ENCODE measurements at places on chromosomes 1 and 21. TPM values are rescaled to one million over a fixed set of nuclear protein-coding genes. Genes with fewer than 3 reads are reported as not detected.

DNA sequence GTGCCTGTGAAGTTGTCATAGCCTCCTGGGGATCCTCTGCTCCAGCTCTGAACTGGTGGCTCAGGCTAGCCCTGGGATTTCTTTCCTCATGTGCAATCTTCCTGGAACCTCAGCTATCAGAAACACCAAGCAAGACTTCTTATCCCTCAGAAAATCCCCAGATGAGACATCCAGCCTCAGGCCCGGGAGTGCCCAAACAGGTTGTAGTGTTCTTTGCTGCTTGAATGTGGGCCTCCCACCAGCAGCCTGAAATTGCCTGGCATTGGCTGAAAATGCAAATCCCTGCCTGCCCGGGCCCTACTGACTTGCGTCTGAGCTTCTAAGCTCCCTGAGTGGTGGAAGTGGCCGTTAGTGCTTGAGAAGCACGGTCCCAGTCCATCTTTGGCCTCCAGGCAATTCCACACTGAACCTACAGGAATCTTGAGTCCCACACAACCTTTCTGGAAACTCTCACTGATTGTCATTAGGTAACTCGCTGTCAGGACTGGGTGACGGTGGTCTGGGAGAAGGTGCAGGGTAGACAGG lies 146.8 kb downstream of the ZBTB18 start:
- no peak for DNase-seq

DNA sequence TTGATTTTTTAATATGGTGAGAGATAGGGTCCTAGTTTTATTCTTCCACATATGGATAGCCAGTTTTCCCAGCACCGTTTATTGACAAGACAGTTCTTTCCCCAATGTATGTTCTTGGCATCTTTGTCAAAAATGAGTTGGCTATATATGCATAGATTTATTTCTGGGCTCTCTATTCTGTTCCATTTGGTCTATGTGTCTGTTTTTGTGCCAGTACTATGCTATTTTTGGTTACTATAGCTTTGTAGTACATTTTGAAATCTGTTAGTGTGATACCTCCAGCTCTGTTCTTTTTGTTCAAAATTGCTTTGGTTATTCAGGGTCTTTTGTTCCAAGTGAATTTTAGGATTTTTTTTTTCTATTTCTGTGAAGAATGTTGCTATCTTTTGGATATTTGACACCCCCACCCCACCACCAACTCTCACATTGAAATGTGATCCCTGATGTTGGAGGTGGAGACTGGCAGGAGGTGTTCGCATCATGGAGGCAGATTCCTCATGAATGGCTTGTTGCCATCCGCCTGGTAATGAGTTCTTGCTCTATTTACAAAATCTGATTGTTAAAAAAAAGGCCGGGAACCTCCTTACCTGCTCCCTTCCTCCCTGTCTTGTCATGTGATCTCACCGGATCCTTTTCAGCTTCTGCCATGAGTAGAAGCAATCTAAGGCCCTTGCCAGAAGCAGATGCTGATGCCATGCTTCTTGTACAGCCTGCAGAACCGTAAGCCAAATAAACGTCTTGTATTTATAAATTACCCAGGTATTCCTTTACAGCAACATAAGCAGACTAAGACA lies 54.8 kb upstream of the KRTAP19-8 start:
- no peak for DNase-seq

TTC22 gene
- not detected for total RNA-seq

- DNase-seq = no peak
Observed at GRCh38 chr1:6686294-6686693, 15.3 kb downstream of the DNAJC11 start.

- DNase-seq = no peak
Observed at GRCh38 chr1:227140376-227140775, 177.9 kb downstream of the CDC42BPA start.

CNST gene
- 19.0 TPM for total RNA-seq
